ENCODE measurements at places on chromosomes 16 and 17. TPM values are rescaled to one million over a fixed set of nuclear protein-coding genes. Genes with fewer than 3 reads are reported as not detected.

DNA sequence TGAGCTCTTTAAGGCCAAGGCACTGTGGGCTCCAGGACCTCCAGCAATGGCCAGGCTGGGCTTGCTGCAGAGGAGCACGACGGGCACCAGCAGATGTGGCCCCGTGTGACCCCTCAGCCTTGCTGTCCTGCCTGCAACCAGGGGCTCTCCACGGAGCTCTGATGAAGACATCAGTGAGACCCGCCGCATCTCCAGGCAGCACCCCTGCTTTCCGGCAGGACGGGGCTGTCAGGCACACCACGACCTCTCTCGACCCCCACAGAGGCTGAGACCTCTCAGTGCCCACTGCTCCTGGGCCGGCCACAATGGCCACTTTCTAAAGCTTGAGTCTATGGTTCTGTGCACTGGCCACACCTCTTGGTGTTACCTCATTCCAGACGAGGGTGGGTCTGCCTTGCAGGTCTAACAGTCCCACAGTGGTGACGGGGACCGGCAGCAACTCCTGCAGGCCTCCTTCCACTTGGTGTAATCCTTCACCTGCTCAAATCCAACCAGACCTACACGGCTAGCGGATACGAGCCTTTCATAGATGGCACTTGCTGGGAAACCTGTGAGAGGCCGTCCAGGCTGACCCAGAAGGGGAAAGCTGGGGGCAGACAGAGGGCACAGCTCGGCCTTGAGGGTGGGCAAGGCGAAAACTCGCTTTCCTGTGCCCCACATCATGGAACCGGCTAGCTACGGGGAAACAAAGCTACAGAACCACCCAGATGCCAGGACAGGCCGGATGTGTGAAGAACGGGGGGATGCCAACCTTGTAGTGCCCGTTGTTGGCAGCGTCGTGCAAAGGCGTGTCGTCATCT lies 70.5 kb downstream of the ZNF778 start:
- peaks cover 6% of the 10 kb centered on the region for H3K4me1 ChIP-seq
- no peak overlapping the region for H3K27ac ChIP-seq
- no peak overlapping the region for H3K4me3 ChIP-seq

DNA sequence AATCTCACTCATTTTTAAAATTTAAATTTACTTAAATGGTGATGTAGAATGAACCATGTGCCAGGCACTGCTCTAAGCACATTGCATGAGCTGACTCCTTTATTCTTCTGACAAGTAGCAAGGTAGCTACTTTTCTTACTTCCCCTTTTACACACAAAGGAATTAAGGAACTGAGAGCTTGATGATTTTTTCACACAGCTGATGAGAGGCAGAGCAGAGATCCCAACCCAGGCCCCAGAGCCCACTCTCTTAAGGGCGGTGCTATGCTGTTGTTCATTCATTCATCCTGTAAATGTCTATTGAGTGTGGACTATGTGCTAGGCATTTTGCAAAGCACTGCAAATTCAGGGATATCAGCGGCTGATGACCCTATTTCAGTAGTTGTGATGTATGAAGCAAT lies 17.9 kb downstream of the SEC14L5 start:
- H3K36me3 ChIP-seq = no peaks in the 10 kb centered on the region
- no peaks in the 10 kb centered on the region for H3K4me1 ChIP-seq
- no peak for DNase-seq
- H3K4me3 ChIP-seq = no peak overlapping the region
- no peaks in the 10 kb centered on the region for H3K27me3 ChIP-seq

GRCh38 chr16:3042376-3042775 lies 4.0 kb upstream of the MMP25 start:
- H3K27ac ChIP-seq = no peak overlapping the region
- H3K4me3 ChIP-seq = no peak overlapping the region
- H3K4me1 ChIP-seq = peaks cover 4% of the 10 kb centered on the region
- DNase-seq = no peak
- no peaks in the 10 kb centered on the region for H3K36me3 ChIP-seq

DNA sequence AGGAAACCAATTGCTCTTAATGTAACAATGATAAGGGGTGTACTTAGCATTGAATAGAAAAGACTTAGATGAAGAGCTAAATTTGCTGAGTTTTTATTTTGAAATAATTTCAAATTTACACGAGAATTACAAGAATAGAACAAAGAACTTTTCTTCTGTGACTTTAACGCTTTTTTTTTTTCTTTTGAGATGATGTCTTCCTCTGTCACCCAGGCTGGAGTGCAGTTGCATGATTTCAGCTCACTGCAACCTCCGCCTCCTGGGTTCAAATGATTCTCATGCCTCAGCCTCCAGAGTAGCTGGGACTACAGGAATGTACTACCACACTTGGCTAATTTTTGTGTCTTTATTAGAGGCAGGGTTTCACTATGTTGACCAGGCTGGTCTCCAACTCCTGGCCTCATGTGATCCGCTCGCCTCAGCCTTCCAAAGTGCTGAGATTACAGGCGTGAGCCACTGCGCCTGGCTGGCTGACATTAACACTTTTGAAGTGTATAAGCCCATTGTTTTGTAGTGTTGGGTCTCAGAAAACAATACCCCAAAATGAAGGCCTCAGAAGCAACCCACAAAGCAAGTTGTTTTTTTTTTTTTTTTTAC lies 2.1 kb downstream of the TEN1 start:
- H3K4me3 ChIP-seq = no peak overlapping the region
- H3K27ac ChIP-seq = no peak overlapping the region
- peaks cover 2% of the 10 kb centered on the region for H3K36me3 ChIP-seq
- no peaks in the 10 kb centered on the region for H3K27me3 ChIP-seq
- no peak for DNase-seq

GRCh38 chr17:44530896-44531418 lies 26.3 kb upstream of the FZD2 start:
- H3K4me1 ChIP-seq = no peaks in the 10 kb centered on the region
- H3K36me3 ChIP-seq = no peaks in the 10 kb centered on the region
- DNase-seq = no peak
- no peak overlapping the region for H3K4me3 ChIP-seq
- H3K27ac ChIP-seq = no peak overlapping the region

DNA sequence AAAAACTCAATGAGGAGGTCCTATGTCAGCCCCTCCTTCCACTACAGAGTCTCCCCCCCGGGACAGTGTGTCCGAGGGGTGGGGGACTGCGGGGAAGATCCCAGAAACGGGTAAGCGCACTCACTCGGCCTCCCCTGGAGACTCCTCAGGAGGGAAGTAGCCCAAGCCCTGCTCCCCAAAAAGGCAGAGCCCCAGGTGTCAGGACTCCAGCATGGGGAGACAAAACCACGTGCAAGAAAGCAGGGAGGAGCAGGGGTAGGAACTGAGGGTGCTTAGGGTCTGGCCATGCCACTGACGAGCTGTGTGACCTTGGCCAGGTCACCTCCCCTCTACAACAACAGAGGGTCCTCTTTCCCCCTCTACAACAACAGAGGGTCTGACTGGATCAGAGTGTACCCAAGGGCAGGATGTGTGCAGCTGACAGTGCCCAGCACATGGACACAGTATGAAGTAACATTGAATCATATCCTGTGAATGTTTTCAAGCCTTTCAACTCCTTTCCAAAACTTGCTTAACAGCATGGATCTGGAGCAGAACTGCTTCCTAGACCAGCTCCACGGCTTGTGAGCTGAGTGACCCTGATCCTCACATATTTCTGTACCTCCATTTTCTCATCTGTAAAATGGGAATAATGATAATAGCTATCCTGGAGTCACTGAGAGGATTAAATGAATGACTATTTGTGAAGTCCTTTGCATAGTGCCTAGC lies 2.1 kb upstream of the NAGS start:
- peaks cover 8% of the 10 kb centered on the region for H3K4me1 ChIP-seq
- H3K27ac ChIP-seq = no peak overlapping the region
- H3K36me3 ChIP-seq = no peaks in the 10 kb centered on the region
- H3K27me3 ChIP-seq = peaks cover 18% of the 10 kb centered on the region
- no peak for DNase-seq

DNA sequence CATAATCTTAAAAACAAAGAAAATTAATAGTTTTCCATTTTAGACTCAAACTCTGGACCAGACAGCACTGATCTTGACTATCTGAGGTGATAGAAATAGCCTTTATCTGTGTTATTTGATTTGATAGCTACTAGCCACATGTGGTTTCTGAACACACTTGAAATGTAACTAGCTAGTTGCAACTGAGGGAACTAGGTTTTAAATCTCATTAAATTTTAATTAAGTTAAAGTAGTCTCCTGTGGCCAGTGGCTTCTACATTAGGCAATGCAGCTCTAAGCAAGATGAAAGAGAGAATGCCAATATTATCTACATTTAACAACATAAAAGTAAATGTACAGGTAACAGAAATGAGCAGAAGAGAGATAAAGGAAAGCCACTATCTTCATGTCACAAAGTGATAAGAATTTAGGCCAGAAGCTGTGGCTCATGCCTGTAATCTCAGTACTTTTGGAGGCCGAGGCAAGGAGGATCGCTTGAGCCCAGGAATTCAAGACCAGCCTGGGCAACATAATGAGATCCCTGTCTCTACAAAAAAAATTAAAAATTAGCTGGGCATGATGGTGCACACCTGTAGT lies 11.2 kb upstream of the SPN start:
- H3K36me3 ChIP-seq = no peaks in the 10 kb centered on the region
- no peak overlapping the region for H3K4me3 ChIP-seq
- DNase-seq = no peak

The CTRB2 gene
- total RNA-seq = not detected

The HEATR9 gene
- total RNA-seq = not detected

Data from heart left ventricle (tissue), 16 donors.